ENCODE measurements at places on chromosomes 2 and 18.
A peak's percentile ranks its signal among the peaks of the same experiment; 100 is the strongest.

DNA sequence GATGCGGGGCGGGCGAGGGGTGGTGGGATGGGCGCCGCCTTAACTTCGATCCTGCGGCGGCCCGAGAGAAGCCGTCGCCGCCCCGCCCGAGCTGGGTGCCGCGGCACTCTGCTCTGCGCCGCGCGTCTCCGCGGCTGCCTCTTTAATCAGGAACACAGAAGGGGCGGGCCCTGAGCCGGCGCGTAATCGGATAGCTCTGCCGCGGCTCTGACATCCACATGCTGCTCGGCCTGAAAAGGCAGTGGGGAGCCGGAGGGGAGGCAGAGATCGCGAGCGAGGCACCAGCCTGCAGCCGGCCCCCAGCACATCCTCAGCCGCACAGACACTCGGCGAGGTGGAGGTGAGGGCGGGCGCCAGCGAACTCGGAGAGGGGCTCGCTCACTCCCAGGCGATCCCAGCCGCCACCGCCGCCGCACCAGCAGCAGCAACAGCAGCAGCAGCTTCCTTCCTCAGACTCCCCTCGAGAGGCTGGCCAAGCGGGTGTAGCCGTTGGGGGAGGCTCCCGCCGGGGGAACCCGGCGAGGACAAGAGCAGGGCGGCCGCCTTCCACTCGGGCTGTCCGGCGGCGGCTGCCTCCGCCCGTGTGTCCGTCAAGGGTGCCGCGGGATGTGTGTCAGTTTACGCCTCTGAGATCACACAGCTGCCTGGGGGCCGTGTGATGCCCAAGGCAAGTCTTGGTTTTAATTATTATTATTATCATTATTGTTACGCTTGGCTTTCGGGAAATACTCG is at the start of gene NRP2:
Gene NRP2, plus strand, starts transcription at position 263 of the 732 bp plus-strand sequence. CDS start 790 bp downstream, outside the sequence.
- peak; percentile 87 for DNase-seq

DNA sequence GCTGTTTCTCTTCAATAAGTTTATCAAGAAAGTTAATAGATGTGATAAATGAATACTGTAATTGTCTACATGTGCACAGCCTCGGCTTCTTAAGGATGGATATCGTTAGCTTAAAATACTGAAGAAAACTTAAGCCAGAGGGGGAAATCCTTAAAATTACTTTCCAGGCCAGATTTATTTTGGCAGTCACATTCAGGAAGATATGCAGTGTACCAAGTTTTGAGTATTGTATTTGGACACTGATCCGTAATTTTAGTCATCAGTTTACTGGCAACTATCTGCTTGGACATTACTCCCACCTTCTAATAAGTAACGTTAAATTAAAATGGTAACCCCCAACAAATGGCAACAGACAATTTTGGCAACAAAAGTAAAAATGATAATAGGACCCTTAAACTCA is 770.0 kb upstream of the ZEB2 start:
- DNase-seq, result no peak

- DNase-seq, result no peak
These were observed 692.0 kb upstream of the FAM98A start for GRCh38 chr2:34291076-34291475.

DNA sequence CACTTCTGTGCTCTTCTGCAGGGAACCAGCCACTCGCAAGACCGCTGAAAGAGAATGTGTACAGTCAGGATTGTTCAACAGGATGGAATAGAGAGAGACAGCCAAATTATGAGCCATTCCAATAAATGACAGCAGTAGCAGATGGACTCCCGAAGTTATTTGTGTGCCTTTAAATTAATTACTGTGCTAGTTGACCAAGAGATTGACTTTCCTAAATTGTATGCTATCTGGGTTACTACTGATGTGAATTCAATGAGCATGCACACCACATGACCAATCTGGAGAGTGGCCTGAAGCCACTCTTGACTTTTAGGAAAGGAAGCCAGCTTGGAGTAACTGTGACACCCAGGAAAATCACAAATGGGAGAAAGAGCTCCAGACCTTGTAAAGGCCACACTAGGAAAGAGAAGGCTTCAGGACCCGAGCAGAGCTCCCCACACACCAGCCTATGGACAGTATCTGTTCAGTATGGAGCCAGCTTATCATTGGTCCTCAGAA is 52.8 kb downstream of the CHMP3 start:
- DNase-seq, result no peak

- DNase-seq, result no peak
These were observed 9.5 kb downstream of the ANO7 start for GRCh38 chr2:241197947-241198346.

GRCh38 chr18:48404716-48405507 is 4.3 kb downstream of the ZBTB7C start:
- DNase-seq, result peak; percentile 36

GRCh38 chr2:38508311-38509039 is 94.3 kb downstream of the HNRNPLL start:
- DNase-seq, result peak; percentile 79

DNA sequence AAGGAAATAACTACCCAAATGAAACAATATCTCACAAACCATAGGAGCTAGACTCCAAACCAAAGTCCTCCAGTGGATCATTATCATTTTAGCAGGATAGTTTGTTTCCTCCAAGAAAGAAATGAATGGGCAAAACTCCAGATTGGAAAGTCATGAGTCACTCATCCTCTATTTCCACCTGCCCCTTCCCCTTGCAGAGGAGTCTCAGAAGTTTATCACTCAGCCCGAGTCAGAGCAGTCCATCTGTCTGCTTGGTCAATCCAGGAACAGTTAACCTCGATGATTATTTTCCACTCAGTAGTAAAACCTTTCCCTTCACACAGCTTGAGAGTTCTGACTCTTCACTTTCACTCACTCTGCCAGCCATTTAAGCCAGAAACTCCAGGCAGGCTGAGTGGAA is 462.2 kb downstream of the BCL11A start:
- DNase-seq, result no peak
